H9 (cell line): ENCODE measurements at places on chromosomes 1 and 21.
A peak's percentile ranks its signal among the peaks of the same experiment; 100 is the strongest.

GRCh38 chr1:246591958-246592357 lies 25.7 kb downstream of the CNST start:
- no peak for DNase-seq

GRCh38 chr1:78333502-78333901 lies 157.3 kb upstream of the PTGFR start:
- DNase-seq: peak; percentile 29

DNA sequence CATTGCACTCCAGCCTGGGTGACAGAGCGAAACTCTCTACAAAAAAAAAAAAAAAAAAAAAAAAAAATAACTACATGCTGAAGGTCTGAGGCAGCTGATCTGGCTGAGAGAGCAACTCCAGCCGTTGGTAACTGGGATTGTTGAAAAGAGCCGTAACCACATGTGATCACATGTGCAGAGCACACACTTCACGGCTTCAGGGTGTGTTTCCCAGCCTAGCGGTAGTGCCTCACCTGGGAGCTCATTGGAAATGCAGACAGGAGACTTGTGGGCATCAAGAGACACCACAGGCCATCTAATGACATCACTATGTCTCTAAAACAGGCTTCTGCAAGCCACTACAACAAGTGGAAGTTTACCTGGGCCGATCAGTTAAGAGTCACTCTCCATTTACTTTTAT lies 11.8 kb upstream of the OTUD7B start:
- DNase-seq: peak; percentile 54

GRCh38 chr1:177174921-177175634 lies 4.3 kb downstream of the BRINP2 start:
- DNase-seq: no peak

GRCh38 chr1:160681066-160681890 lies 30.3 kb downstream of the CD48 start:
- peak; percentile 94 for DNase-seq

DNA sequence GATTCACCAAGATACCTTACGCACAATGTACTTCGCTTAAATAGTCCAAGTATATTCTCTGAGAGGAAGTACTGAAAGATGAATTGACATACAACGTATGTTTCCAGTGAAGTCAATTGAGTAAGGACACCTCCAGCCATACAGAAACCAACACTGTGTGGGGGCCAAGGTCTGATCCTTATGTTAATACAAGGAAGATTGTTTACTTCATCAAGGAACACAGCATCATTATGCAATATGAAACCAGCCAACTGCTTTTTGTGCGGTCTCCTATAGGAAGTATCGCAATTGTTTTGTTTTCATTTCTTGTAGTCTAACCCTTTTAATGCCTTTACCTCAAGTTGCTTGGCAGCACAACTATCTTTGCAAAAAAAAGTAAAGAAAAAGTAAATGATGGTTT lies 28.2 kb upstream of the TEKT2 start:
- no peak for DNase-seq
